Vagina (tissue), 2 donors: ENCODE measurements at places on chromosomes 7 and 10.

DNA sequence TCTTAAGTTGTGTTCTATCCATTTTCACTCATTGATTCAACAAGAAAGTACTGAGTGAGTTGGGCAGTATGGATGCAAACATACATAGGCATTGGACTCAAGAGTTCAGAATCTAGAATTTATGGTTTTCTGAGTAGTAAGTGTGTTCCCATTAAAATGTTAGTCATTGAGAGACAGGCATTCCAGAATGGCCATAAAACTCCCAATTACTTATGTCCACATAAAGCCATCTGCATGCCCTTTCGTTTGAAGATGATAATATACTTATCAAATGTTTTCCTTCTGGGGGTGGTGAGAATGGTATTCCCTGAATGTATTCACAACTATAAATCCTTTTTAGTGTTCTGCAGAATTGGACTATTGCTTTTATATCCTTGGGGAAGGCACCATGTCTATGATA is 131.6 kb downstream of the CD36 start:
- no peaks in the 10 kb centered on the region for H3K36me3 ChIP-seq
- no peak overlapping the region for H3K4me3 ChIP-seq
- DNase-seq: no peak
- no peaks in the 10 kb centered on the region for H3K27me3 ChIP-seq
- no peak overlapping the region for H3K27ac ChIP-seq

- H3K27me3 ChIP-seq: no peaks in the 10 kb centered on the region
- H3K36me3 ChIP-seq: no peaks in the 10 kb centered on the region
- no peak overlapping the region for H3K4me3 ChIP-seq
- no peak for DNase-seq
These were observed 401.1 kb downstream of the DGKB start for GRCh38 chr7:14501436-14501835.

- no peak for DNase-seq
- H3K27ac ChIP-seq: no peak overlapping the region
- H3K4me1 ChIP-seq: peaks cover 8% of the 10 kb centered on the region
- H3K36me3 ChIP-seq: no peaks in the 10 kb centered on the region
These were observed 25.0 kb downstream of the C10orf105 start for GRCh38 chr10:71694567-71694968.

GRCh38 chr10:129104266-129105045 is 362.6 kb upstream of the MGMT start:
- no peaks in the 10 kb centered on the region for H3K4me1 ChIP-seq
- H3K27me3 ChIP-seq: no peaks in the 10 kb centered on the region
- H3K36me3 ChIP-seq: no peaks in the 10 kb centered on the region
- H3K4me3 ChIP-seq: no peak overlapping the region
- no peak overlapping the region for H3K27ac ChIP-seq

GRCh38 chr10:32388258-32389027 is 41.5 kb upstream of the EPC1 start:
- no peaks in the 10 kb centered on the region for H3K27me3 ChIP-seq
- no peak overlapping the region for H3K4me3 ChIP-seq
- DNase-seq: no peak
- no peaks in the 10 kb centered on the region for H3K4me1 ChIP-seq
- no peaks in the 10 kb centered on the region for H3K36me3 ChIP-seq

GRCh38 chr10:84342584-84342983 is 14.2 kb downstream of the CCSER2 start:
- peaks cover 20% of the 10 kb centered on the region for H3K4me1 ChIP-seq
- H3K27ac ChIP-seq: no peak overlapping the region
- no peaks in the 10 kb centered on the region for H3K27me3 ChIP-seq

DNA sequence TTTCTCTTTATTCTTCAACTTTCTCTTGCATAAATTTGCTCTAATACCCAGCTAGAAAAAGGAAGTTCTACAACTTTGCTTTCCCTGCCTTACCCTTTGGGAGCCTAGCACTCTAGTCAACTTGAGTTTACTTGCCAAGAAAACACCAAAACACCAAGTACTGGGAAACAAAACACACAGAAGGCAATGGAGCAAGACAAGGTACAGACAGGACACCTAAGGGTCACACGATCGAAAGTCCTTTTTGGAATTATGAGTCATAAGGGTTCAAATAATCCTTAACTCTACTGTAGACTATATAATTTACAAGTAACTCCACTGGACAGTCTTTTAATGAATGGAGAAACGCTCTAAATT is 42.6 kb upstream of the ANAPC16 start:
- no peak for DNase-seq
- no peak overlapping the region for H3K4me3 ChIP-seq
- H3K4me1 ChIP-seq: peaks cover 3% of the 10 kb centered on the region
- no peak overlapping the region for H3K27ac ChIP-seq
- no peaks in the 10 kb centered on the region for H3K36me3 ChIP-seq
- no peaks in the 10 kb centered on the region for H3K27me3 ChIP-seq
